ENCODE measurements at places on chromosomes 12 and 14. TPM values are rescaled to one million over a fixed set of nuclear protein-coding genes. Genes with fewer than 3 reads are reported as not detected.

The TSPAN19 gene
- not detected for total RNA-seq

The ALDH2 gene
- total RNA-seq: 56.9 TPM

The KRT84 gene
- not detected for total RNA-seq

The VDR gene
- total RNA-seq: 13.6 TPM

The GPD1 gene
- total RNA-seq: 0.20 TPM

The KRT6B gene
- 0.33 TPM for total RNA-seq

The KRT75 gene
- total RNA-seq: not detected

The MARK3 gene
- total RNA-seq: 75.1 TPM

The DBX2 gene
- total RNA-seq: not detected

The CLECL1 gene
- total RNA-seq: not detected

The IGF1 gene
- total RNA-seq: 0.39 TPM

The ACVRL1 gene
- 31.9 TPM for total RNA-seq

The PTPN21 gene
- 16.4 TPM for total RNA-seq

The KTN1 gene
- 105 TPM for total RNA-seq

The ALG10B gene
- total RNA-seq: 6.7 TPM
